ENCODE measurements at places on chromosomes 3 and 15. TPM values are rescaled to one million over a fixed set of nuclear protein-coding genes. Genes with fewer than 3 reads are reported as not detected.

MYRIP gene
- 1.1 TPM for total RNA-seq

IL17RB gene
- 2.6 TPM for total RNA-seq

EPM2AIP1 gene
- total RNA-seq: 37.2 TPM

CAPN3 gene
- 6.4 TPM for total RNA-seq

FGD5 gene
- total RNA-seq: 14.9 TPM

LIPH gene
- total RNA-seq: 0.47 TPM

EXD1 gene
- total RNA-seq: not detected

FBXO40 gene
- total RNA-seq: 1.00 TPM

DNA sequence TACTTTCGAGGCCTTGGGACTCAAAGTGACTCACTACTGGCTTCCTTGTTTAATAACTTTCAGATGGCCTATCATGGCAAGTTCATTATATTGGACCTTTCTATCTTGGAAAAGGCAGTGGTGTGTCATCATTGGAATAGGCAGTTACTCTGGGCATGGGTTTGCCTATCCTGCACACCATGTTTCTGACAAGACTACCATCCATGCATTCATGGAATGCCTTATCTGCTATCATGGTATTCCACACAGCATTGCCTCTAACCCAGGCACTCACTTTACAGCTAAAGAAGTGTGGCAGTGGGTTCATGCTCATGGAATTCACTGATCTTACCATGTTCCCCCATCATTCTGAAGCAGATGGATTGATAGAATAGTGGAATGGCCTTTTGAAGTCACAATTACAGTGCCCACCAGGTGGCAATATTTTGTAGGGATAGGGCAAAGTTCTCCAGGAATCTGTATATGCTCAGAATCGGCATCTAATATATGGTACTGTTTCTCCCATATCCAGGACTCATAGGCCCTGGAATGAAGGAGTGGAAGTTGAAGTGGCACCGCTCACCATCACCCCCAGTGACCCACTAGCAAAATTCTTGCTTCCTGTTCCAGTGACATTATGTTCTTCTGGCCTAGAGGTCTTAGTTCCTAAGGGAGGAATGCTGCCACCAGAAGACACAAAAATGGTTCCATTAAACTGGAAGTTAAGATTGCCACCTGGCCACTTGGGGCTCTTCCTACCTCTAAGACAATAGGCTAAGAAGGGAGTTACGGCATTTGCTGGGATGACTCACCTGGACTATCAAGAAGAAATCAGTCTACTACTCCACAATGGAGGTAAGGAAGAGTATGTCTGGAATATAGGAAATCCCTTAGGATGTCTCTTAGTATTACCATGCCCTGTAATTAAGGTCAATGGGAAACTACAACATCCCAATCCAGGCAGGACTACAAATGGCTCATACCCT lies 1161.4 kb downstream of the SI start:
- no peak overlapping the region for H3K27ac ChIP-seq
- H3K4me3 ChIP-seq: no peak overlapping the region
- DNase-seq: no peak
- no peaks in the 10 kb centered on the region for H3K36me3 ChIP-seq

- no peak overlapping the region for H3K4me3 ChIP-seq
- no peaks in the 10 kb centered on the region for H3K36me3 ChIP-seq
- no peak for DNase-seq
- no peaks in the 10 kb centered on the region for H3K27me3 ChIP-seq
- H3K27ac ChIP-seq: no peak overlapping the region
- H3K4me1 ChIP-seq: no peaks in the 10 kb centered on the region
These were observed 25.7 kb upstream of the GSK3B start for GRCh38 chr3:120119846-120120510.

DNA sequence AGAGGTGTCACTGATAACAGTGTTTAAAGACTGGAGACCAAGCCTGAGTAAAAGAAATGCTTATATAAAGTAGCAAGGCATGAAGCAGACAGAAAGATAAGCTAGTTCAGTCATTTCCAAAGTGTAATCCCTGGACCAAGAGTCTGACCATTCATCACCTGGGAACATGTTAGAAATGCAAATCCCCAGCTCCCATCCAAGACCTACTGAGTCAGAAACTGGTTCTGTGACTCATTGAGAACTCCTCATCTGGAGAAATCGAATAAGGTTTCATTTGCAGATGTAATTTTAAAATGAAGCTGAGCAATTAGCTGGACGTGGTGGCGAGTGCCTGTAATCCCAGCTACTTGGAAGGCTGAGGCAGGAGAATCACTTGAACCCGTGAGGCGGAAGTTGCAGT lies 473.9 kb upstream of the UBE2E2 start:
- no peak for DNase-seq
- H3K4me3 ChIP-seq: no peak overlapping the region
- no peaks in the 10 kb centered on the region for H3K4me1 ChIP-seq
- no peaks in the 10 kb centered on the region for H3K36me3 ChIP-seq
- H3K27ac ChIP-seq: no peak overlapping the region

DNA sequence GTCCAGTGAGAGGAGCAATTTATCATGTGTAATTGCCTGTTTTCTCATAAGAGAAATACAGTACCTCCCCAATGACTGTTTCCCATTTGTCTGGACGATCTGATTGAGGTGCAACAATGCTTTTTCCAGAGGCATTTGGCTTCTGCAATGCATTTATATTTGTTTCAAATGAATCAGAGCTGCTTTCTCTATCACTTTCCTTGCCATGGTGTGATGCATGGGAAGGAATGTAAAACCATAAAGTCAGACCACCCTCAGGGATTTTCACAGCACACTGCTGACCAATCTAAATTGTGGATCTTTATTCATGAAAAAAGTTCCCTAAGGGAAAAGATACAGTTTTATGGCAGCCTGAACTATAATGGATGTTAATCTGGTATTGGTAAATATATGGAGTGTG lies 333.0 kb downstream of the ZNF385D start:
- no peaks in the 10 kb centered on the region for H3K36me3 ChIP-seq
- H3K27ac ChIP-seq: no peak overlapping the region
- no peak overlapping the region for H3K4me3 ChIP-seq
- H3K4me1 ChIP-seq: no peaks in the 10 kb centered on the region

- DNase-seq: no peak
- no peaks in the 10 kb centered on the region for H3K27me3 ChIP-seq
- no peaks in the 10 kb centered on the region for H3K4me1 ChIP-seq
- H3K36me3 ChIP-seq: peaks cover 28% of the 10 kb centered on the region
- H3K27ac ChIP-seq: no peak overlapping the region
These were observed 9.8 kb downstream of the TFG start for GRCh38 chr3:100719136-100719535.

GRCh38 chr3:109195815-109196214 lies 59.3 kb downstream of the C3orf85 start:
- no peaks in the 10 kb centered on the region for H3K36me3 ChIP-seq
- no peak overlapping the region for H3K4me3 ChIP-seq
- no peaks in the 10 kb centered on the region for H3K4me1 ChIP-seq
- DNase-seq: no peak
- H3K27ac ChIP-seq: no peak overlapping the region

- H3K4me3 ChIP-seq: no peak overlapping the region
- DNase-seq: peak; percentile 76
- no peaks in the 10 kb centered on the region for H3K27me3 ChIP-seq
- H3K36me3 ChIP-seq: no peaks in the 10 kb centered on the region
- H3K27ac ChIP-seq: peak overlapping the region; percentile 35
These were observed 84.4 kb downstream of the PGPEP1L start for GRCh38 chr15:98923171-98923570.

- H3K4me1 ChIP-seq: no peaks in the 10 kb centered on the region
- no peak overlapping the region for H3K4me3 ChIP-seq
- H3K27me3 ChIP-seq: no peaks in the 10 kb centered on the region
These were observed 1016.9 kb upstream of the ALCAM start for GRCh38 chr3:104349836-104350235.

- no peak overlapping the region for H3K4me3 ChIP-seq
- DNase-seq: no peak
- H3K27ac ChIP-seq: no peak overlapping the region
- H3K27me3 ChIP-seq: no peaks in the 10 kb centered on the region
- H3K36me3 ChIP-seq: no peaks in the 10 kb centered on the region
These were observed 8.0 kb downstream of the TMEM212 start for GRCh38 chr3:171850960-171851659.

DNA sequence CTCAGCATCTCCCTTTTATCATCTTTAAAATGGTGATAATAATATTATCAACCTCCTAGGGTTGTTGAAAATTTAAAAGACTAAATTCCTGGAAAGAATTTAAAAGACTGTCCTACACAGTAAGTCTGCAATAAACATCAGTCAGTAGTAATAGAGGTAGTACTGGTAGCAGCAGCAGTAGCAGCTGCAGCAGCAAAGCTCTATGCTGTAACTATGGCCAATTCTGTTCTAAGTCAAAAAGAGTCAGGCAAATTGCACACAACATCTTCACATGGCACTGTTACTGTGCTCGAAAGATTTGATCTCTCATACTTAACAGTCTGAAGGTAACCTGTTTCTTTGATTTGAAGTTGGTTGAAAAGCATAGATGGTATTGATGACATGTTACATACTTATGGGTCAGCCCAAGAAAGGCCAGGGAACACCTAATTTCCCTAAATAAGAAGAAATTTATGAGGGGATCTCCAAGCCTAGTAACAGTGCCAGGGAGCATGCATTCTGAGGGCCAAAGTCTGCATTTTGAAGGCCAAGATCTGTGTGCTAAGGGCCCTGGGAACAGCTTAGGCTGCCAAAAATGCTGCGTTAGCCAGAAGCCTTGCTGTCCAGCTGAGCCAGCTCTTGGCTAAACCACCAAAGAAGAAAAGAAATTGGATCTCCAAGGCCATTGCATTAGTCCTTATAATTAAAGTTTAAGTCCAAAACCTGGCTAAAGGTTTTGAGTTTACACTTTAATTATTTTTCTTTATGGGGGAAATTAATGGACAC lies 68.2 kb downstream of the SIDT1 start:
- H3K27me3 ChIP-seq: no peaks in the 10 kb centered on the region
- H3K36me3 ChIP-seq: no peaks in the 10 kb centered on the region
- H3K4me1 ChIP-seq: no peaks in the 10 kb centered on the region
- DNase-seq: no peak
- H3K4me3 ChIP-seq: no peak overlapping the region

GRCh38 chr15:24067733-24068501 lies 380.8 kb upstream of the NDN start:
- H3K27me3 ChIP-seq: no peaks in the 10 kb centered on the region
- no peak overlapping the region for H3K27ac ChIP-seq
- DNase-seq: no peak
- no peaks in the 10 kb centered on the region for H3K4me1 ChIP-seq
- no peak overlapping the region for H3K4me3 ChIP-seq
- H3K36me3 ChIP-seq: no peaks in the 10 kb centered on the region

DNA sequence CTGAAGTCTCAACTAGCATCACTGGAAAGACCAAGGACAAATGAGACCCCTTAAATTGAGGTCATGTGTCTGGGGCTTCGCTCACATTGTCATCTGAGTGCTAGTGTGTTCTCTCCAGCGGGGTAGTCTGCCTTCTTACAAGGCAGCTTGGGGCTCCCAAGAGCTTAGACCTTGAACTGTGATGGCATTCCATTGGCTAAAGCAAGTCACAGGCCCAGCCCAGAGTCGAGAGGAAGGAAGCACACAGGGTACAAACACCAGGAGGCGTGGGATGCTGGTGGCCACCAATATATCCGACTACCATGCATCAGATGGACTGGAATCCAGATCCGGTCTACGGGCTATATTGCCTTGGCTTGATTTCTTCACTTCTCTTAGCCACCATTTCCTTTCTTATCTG lies 31.5 kb upstream of the DYNC1LI1 start:
- H3K4me3 ChIP-seq: no peak overlapping the region
- no peak overlapping the region for H3K27ac ChIP-seq
- no peaks in the 10 kb centered on the region for H3K27me3 ChIP-seq
- DNase-seq: no peak

DNA sequence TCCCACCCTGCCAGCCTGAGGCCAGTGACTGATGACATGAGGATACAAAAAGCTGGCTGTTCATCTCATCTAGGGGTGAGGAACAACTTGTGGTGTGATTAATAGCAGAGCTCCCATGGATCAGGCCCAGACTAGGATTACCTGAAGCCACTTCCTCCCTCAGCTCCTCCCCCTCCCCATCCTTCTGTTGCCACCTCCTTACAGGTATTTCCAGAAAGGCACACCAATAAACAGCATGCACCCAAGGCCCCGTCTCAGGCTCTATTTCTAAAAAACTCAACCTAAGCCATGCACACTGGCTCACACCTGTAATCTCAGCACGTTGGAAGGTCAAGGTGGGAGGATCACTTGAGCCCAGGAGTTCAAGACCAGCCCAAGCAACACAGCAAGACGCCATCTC lies 54.1 kb downstream of the SRGAP3 start:
- peaks cover 9% of the 10 kb centered on the region for H3K4me1 ChIP-seq
- no peak overlapping the region for H3K4me3 ChIP-seq
- no peak for DNase-seq
- no peak overlapping the region for H3K27ac ChIP-seq
- no peaks in the 10 kb centered on the region for H3K36me3 ChIP-seq

GRCh38 chr3:14398797-14399106 lies 3.7 kb upstream of the SLC6A6 start:
- no peak overlapping the region for H3K4me3 ChIP-seq
- DNase-seq: no peak
- no peak overlapping the region for H3K27ac ChIP-seq
- H3K36me3 ChIP-seq: no peaks in the 10 kb centered on the region
- H3K27me3 ChIP-seq: no peaks in the 10 kb centered on the region
- H3K4me1 ChIP-seq: peaks cover 10% of the 10 kb centered on the region

DNA sequence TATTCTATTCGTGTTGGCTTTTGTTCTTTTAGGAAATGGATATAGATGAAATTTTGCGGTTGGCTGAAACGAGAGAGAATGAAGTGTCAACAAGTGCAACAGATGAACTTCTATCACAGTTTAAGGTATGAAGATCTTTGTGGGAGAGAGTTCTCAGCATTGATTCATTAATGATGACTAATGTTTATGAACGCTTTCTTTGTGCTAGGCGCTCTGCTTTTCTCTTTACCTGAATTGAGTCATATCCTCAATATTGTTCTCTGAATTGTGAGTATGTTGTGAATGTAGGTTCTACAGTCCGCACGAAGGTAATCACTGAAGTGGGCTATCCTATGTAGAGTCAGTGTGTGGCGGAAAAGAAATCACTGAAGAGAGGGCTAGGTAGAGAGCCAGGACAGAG lies 81.2 kb downstream of the CHD2 start:
- no peak overlapping the region for H3K4me3 ChIP-seq
- no peak for DNase-seq
- no peaks in the 10 kb centered on the region for H3K4me1 ChIP-seq
- H3K36me3 ChIP-seq: peaks cover 100% of the 10 kb centered on the region
- H3K27me3 ChIP-seq: no peaks in the 10 kb centered on the region
- no peak overlapping the region for H3K27ac ChIP-seq

- H3K4me1 ChIP-seq: no peaks in the 10 kb centered on the region
- no peak overlapping the region for H3K27ac ChIP-seq
- DNase-seq: no peak
These were observed 3.1 kb upstream of the CHRNA3 start for GRCh38 chr15:78623786-78624497.

GRCh38 chr15:64247906-64248541 lies 85.2 kb upstream of the PPIB start:
- peaks cover 13% of the 10 kb centered on the region for H3K4me1 ChIP-seq
- no peak overlapping the region for H3K4me3 ChIP-seq
- H3K27ac ChIP-seq: peak overlapping the region; percentile 71
- peak; percentile 51 for DNase-seq

Measured in adrenal gland (tissue), 19 donors.